ENCODE measurements at places on chromosomes 7 and 10.

DNA sequence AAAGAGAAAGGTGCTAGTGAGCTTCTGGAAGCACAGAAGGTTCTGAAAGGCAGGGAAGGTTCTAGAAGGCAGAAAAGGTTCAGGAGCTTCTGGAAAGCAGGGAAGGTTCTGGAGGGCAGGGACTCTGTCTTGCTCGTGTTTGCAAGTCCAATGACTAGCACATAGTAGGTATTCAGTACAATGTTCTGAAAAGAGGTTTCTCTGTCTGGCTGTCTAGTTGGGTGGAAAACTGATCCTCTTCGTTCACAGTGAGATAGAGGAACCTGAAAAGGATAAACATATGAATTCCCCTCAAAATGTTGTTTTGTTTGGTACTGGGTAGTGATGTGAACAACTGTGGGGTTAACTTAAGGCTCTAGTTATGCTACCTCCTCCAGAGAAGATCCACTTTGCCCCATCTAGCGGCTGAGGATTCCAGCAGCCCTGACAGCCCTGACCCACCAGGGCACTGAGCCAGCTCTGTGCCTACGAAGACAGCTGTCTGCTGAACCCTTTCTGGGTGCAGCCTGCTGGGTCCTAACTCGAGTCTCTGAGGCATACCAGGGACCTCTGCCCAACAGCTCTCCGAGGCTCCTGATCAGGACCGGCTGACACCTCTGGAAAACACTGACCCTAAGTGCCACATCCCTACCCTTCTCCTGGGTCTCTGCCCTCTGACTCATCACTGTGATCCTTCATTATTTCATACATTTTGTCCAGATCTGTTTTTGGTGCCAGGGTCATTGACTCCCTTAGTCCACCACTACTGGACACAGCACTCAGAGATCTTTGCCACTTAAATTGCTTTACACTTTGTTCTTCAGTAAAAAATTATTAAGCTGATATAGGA is 15.4 kb downstream of the PTPRN2 start:
- DNase-seq = peak; percentile 19

GRCh38 chr7:91149341-91150246 is 114.6 kb upstream of the FZD1 start:
- DNase-seq = no peak

DNA sequence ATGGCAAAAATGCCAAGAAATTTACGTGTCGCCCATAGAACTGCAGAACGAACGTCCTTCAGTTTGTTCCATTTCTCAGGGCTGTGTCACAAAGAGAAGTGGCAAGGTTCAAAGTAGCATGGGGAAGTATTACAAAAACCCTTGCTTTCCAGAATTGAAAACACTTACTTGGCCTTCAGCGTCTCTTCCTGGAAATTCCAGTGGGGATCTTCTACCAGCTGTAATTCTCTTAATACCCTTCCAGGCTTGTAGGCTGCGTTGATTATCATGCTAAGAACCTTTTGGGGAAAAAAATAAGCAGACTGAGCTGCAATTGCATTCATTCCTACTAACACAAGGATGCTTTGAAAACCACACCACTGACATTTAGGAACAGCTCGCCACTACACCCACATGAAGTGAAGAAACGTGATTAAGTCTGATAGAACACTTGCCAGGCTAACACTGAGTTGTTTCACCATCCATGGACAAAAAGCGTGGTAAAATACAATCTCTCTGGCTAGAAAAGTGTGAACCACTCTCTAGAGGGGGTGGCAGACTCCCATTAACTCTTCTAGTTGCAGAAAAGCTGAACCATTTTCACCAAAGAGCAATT is 222.3 kb downstream of the SFMBT2 start:
- no peak for DNase-seq

GRCh38 chr10:32197423-32197822 is 141.2 kb upstream of the KIF5B start:
- no peak for DNase-seq

DNA sequence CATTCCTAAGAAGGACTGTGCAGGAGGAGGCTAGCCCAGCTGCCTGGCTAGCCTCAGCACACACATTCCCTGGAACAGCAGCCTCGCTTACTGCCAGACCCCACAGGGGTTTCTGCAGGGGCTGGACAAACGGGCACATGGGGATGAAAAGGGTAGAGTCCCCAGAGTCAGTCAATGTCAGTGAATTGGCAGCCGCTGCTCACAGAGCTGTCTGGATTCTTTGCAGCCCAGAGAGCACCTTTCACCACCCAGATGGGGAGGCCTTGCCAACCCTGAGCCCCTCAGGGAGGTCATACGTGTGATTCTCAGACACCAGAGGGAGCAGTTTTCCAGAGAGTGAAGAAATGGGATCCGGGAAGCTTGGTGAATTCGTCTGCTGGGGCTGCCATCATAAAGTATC is 143.3 kb downstream of the KCNMA1 start:
- no peak for DNase-seq

DNA sequence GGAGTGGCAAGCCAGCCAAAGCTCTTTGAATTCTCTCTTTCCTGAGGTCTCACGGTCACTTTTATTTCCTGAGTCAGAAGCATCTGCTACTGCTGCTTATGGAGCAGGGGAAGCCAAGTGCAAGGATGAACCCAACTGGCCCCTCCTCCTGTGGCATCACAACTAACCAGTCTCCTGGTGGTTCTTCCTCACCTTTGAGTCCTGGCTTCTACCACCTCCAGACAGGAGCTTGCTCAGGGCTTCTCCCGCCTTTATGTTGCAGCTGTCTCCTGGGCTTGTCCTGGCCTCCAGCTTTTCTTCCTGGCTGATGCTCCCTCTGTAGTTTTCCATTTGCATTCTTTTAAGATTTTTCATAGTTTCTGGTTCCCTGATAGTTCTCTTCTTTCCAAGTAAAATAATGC is 349.7 kb upstream of the NRP1 start:
- DNase-seq = no peak

GRCh38 chr7:130191791-130192190 is 13.4 kb downstream of the TMEM209 start:
- no peak for DNase-seq

- DNase-seq = peak; percentile 69
These were observed at the start of gene IMPDH1 for GRCh38 chr7:128409596-128410450. TSS of gene IMPDH1 (minus strand) at chr7:128409982. CDS start at chr7:128409901, 81 bp downstream.

DNA sequence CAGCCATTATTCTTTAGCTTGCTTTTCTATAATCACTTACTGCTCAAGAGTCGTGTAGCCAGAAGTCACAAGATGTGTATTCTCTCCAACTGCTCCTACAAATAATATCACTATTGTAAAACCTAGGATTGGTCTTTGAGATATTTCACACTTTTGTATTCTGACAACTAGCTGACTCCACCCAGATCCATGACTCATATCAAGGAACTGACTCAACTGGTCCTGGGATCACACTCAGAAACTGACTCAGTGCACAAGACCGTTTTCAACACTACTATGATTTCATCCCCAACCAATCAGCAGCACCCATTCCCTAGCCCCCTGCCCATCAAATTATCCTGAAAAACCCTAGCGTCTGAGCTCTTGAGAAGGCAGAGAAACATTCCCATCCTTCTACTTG is 56.5 kb upstream of the ORC5 start:
- DNase-seq = no peak

GRCh38 chr10:3778692-3779157 is 6.3 kb downstream of the KLF6 start:
- no peak for DNase-seq

DNA sequence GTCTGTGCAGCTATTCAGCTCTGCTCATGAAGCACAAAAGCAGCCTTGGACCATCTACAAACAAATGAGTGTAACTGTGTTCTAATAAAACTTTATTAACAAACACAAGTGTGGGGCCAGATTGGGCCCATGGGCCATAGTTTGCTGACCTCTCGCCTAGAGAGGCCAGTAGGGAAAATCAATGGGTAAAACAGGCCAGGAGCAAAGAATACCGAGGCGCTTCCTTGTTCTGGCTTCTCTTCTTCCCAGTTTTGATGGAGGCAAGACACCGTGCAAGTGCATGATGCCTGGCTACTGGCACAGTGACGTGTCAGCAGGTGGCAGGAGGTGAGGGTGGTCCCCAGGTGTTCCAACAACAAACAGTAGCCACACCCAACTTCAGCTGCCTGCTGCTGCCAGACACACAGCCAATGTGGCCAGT is 94.3 kb upstream of the SDK1 start:
- DNase-seq = no peak

DNA sequence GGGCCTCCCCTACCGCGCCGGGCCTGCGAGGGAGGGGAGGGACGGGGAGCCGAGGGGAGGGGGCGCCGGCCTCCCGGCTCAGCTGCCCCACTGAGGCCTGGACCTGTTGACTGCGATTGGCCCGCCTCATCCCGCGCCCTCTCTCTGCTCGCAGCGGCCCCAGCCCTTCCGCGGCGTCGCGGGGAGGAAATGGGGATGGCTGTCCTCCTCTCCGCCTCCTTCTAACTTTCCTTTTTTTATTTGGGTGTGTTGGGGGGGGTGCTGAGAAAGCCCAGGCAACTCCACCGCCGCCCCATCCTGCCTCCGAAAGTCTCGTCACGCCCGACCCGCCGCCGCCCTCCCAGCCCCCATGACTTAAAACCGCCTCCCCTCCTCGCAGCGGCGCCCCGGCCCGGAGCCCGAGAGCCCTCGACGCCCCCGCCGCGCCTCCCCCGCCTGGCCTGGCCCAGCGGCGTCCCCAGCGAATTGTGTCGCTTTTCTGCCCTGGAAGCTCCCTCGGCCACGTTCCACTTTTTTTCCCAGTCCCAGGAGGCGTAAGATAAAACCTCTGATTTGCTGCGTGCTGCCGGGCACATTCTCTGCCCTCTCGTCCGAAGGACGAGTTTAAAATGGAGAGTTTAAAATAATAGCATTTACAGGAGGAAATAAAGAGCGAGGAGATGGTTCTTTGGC is 842 bp upstream of the SKIDA1 start:
- peak; percentile 66 for DNase-seq

DNA sequence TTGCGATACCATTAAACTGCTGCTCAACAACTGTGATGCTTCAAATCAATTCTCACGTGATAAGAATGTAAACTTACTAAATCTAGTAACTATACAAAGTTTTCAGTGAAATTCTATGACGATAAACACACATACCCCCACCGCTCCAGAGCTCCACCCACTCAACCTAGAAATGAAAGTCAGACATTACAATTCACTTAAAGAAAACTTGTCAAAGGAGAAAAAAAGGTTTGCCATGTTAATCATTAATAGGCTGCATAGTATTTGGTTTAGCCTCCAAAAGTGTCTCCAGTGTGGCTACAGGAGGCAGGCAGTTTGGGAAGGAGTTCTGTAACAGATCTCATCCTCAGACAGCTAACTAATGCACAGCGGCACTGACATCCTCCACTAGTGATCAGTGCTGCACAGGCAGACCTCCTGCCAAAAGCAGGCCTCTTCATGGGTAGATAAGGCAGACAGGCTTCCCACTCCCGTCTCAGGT is 3.1 kb downstream of the HERPUD2 start:
- DNase-seq = no peak

- DNase-seq = peak; percentile 89
These were observed 47.1 kb downstream of the SYPL1 start for GRCh38 chr7:106064771-106065574.

DNA sequence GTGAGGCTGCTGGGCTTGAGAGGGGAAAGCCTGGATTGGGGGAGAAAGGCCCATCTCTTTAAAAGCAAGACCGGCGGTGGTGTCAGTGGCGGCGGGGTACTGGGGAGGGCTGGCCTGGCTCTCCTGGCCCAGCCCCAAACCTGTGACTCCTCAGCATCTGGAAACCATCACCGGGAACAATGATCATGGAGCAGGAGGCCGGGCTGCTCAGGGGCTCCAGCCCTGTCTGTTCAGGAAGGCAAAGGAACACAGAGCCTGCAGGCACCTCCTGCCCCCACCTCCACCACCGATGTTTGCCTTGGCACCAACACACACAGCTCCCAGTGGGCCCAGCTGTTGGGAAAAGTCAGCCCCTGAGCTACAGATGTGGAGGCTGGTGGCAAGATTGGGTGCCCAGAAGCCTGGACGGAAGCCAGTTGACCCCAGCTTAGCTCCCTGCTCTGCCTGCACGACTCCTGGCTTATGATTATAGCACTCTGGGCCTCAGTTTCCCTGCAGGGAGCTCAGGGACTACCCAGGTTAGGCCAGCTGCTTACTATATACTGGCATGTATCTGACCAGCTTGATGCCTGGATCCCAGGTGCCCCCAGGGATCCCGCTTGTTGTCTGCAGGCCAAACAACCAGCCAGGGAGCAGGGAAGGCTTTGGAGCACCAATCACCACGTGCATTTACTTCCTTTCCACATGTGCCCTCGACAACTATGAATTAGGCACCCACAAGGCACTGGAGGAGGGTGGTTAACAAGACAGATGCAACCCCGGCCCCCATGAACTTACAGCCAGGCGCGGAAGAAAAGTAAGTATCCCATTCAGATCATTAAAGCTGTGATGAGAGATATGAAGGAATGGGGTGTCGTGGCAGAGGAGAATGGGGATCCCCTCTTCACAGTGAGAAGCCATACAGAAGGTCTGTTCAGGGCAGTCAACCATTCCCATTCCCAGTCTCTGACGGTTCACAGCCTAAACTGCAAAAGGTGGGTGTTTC is 37.3 kb downstream of the ZCCHC24 start:
- DNase-seq = no peak
